ENCODE measurements at places on chromosomes 12 and 14. TPM values are rescaled to one million over a fixed set of nuclear protein-coding genes. Genes with fewer than 3 reads are reported as not detected.

TDRD9 gene
- 0.74 TPM for total RNA-seq

ARG2 gene
- 18.3 TPM for total RNA-seq

HCAR3 gene
- total RNA-seq, result 2.0 TPM

RPL10L gene
- total RNA-seq, result not detected

CLEC2D gene
- 1.5 TPM for total RNA-seq

TAS2R9 gene
- total RNA-seq, result not detected

CLEC4A gene
- not detected for total RNA-seq

NR2C1 gene
- 21.2 TPM for total RNA-seq

TAS2R50 gene
- 0.23 TPM for total RNA-seq

MMP19 gene
- 1.2 TPM for total RNA-seq

LBHD2 gene
- total RNA-seq, result not detected

ZNF664 gene
- total RNA-seq, result 33.6 TPM

SLC5A8 gene
- not detected for total RNA-seq

CPNE6 gene
- not detected for total RNA-seq

RERG gene
- 0.28 TPM for total RNA-seq

PA2G4 gene
- total RNA-seq, result 322 TPM

NAB2 gene
- 72.4 TPM for total RNA-seq

SLC4A8 gene
- 0.28 TPM for total RNA-seq

CLEC4C gene
- not detected for total RNA-seq

DERA gene
- 78.9 TPM for total RNA-seq

GPR135 gene
- total RNA-seq, result 0.14 TPM

PCED1B gene
- total RNA-seq, result 5.9 TPM

KCNC2 gene
- not detected for total RNA-seq

FGD6 gene
- total RNA-seq, result 13.2 TPM

TXNDC16 gene
- total RNA-seq, result 1.4 TPM
